ENCODE measurements at places on chromosomes 1 and 21.
A peak's percentile ranks its signal among the peaks of the same experiment; 100 is the strongest.

DNA sequence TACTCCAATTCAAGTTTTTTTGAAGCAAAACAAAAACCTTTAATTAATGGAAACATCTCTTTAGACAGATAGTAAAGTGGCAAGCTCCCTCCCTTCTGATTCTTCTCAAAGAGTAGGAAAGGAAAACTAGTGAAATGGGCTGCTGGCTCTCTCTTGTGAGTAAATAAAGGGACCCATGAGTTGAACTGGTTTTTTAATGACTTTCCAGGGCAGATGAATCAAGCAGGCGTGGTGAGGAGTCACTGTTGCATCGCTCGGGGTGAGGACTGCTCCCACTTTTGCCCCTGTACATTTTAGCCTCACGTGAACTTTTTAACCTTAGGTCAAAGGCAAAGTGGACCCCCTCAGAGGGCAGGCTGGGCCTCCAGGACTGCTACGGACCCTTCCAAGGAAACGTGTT, 64.8 kb downstream of the ABCA4 start:
- DNase-seq = no peak

GRCh38 chr21:31326522-31327242, 17.4 kb downstream of the TIAM1 start:
- no peak for DNase-seq

DNA sequence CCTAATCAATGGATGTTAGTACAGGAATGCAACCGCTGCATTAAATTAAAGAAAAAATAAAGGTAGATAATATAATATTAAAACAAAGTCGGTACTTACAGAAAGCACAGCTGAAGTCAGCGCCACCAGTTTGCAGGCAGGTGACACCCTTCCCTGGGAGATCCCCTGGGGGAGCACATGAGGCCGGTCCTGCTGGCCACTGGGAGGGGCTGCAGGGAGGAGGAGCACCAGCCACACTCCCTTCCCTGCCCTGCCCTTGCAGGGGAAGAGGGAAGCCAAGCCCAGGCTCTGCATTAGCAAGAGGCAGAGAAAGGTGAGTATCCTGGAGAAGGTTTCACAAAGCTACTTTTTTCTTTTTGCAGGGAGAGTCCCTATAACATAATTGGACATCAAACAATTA, 507.0 kb downstream of the AJAP1 start:
- no peak for DNase-seq

- no peak for DNase-seq
These were observed 31.0 kb downstream of the NCAM2 start for GRCh38 chr21:21029164-21029563.

DNA sequence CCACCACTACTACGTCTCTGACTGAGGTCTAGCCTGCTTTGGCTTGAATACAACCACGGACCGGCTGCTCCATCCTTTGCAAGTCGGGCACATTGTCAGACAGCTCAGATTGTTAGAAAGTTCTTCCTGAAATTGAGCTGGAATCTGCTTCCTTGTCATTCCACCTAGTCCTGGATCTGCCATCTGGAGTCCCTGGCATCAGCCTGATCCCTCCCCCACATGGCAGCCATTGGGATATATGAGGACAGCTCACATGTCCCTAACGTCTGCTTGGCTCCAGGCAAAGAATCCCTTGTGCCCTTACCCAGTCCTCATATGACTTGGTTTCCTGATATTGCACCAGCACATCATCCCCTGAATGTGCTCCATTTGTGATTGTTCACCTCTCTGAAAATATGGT, 56.3 kb upstream of the SYT6 start:
- DNase-seq = no peak

GRCh38 chr1:1438531-1439381, 3.3 kb downstream of the VWA1 start:
- no peak for DNase-seq

DNA sequence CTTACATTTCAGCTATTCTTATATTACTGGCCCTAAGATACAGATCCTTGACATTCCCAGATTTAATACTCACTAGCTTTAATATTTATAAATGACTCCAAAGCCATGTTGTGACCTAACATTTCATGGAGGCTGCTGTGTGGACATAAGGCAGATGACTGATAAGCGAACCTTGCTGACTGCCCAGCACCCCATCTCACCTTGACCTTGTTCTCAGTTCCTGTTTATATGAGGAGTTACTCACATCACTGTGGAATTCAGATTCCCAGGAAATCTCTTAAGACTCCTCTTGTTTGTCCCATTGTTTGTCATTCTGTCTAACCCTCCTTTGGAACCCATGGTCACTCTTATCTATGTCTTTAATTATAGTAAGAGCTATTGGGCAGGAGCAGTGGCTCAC, 21.9 kb downstream of the RAB3B start:
- DNase-seq = no peak

DNA sequence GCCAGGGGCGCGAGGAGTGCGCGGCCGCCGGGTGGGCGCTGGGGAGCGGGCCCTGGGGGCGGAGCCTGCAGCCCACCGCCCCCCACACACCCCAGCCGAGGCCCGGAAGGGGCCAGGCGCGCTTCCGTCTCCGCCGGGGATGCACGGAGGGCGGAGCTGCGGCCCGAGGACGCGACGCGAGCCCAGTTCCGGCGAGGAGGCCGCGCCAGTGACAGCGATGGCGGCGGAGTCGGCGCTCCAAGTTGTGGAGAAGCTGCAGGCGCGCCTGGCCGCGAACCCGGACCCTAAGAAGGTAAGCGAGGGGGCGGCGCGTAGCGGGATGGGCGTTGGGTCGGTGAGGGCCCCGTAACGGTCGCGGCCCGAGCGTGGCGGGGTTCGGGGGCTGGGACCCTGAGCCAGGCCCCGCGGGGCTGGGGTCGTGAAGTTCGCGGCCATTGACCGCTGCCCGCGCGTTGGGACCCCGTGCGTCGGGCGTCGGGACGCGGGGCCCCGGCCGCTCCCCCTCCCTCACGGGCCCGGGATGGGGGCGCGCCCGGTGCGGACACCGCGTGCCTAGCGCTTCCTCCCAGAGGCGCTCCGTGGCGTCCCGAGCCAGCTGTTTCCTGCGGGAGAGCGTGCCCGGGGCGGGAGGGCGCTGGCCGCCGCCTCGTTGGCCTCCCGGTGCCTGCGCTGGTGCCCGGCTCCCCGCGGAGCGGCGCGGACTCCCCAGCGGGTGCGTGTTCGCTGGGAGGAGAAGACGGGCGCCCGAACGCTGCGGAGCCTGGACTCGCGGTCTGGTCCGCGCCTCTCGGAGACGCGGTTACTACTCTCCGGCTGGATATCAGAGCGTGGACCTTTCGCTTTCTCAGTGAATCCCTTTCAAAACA, at the start of gene ELOA:
ELOA (plus strand) TSS at position 185 of the 866 bp plus-strand sequence; CDS start at position 218, 33 bp downstream.
- DNase-seq = no peak

DNA sequence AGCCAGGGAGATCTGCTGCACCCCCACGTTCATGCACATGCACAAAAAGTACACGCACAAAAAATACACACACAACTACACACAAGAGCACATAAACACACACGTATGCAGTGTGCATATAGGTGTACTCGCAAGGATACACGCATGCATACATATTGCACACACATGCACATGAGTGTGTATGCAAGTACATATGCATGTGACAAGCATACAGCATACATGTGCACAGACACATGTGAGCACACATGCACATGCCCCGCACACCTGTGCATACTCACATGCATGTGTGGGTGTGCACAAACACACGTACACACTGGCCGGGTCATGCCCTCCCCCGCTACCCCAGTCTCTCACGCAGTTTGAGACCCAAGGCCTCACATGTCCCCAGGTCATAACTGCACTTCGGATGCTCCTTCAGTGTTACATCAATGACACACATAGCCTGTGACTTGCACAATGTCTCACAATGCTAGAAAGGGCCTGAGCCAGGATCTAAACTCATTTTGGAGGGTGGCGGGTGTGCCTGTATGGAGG, 52.6 kb downstream of the FOXO6 start:
- DNase-seq = no peak

DNA sequence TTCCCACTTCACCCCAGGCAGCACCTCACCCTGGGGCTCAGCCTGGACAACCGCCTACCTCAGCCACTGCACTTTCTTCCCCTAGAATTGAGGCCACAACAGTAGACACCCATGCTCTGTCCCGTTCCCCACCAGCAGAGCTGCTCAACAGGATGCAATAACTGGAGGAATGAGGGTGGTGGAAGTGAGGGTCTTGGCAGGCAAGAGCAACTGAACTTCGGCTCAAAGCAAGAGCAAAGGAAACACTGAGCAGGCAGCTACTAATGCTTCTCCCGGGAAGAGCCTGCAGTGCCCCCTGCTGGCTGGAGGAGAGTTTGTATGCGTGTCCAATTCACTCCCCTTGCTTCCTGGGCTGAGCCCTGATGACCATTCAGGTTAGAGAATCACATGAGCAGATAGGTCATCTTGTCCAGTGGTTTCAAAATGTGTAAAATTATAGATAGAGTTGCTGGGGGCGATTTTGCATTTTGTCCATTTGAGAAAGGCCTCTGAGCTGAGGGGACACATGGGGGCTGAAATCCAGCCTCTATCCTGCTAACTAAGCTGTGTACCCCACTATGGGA, 13.9 kb downstream of the NT5C1A start:
- no peak for DNase-seq

- no peak for DNase-seq
These were observed 24.8 kb downstream of the ADGRB2 start for GRCh38 chr1:31739346-31739745.

DNA sequence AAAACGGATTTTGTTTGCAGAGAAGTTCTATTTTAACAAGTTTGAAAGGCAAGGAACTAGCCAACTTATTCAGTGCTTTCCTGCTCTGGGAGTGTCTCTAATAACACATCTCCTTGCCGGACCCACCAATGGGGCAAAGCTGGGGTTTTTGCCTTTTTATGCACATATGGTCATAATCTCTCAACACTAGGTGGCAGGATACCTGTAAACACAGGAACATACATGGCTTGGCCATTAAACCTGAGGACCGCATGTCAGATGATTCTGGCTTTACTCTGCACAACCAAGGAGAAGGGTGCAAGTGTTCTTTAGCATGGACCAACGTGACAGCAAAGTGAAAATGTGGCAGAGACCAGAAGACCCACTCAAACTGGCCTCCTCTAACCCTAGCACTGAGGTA, 4.9 kb downstream of the TMEM9 start:
- DNase-seq = no peak

DNA sequence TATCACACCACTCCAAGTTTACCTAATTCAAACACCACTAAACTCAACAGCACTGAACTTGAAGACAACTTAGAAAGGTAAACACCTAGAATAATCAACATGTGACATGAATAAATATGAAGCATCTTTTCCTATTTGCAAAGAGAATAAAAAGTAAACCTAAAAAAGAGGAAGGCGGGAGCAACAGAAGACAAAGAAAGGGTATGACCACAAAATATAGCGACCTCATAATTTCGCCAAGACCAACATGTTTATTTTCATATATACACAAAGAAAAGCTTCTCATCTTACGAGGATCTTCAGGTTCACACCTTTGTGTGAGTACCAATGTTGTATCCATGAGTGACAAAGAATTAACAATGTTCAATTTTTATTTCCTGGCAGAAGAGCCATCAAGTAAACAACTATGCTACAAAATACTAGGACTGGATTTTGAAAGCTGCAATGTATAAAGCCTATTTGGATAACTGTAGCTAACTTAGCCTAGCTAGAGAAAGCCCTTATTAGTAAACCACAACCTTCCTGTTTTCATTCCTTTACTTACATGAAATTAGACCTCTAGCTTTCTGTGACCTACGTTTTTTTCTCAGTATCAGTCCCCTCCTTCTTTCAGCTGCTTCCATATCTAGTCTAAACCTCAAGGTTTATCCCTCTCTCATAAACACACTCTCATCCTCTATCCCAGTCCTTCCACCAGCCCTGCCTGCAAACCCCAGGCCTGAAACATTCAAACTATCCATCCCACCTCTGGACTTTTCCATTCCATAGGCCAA, 21.3 kb upstream of the PHTF1 start:
- no peak for DNase-seq

DNA sequence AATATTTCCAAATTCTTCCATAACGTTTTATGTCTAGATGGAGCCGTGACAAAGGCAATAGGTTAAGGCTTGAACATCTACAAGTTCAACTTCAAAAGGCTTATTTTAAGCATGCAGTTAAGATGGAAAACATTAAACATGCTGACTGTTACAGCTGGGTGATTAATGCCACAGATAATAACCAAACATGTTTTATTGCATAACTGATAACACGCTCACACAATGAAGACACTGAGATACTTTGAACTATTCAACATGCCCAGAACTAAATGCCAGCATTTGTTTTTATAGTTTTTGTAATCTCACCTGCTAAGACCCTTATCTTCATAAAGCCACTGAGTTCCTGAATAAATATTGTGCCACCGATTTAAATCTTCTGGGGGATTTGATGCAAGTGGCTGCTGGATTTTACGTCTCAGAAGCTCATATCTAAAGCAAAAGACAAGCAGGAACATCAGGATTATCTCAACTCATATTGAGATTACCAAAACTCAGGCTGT, 310.4 kb downstream of the KCTD3 start:
- DNase-seq = no peak

- peak; percentile 71 for DNase-seq
These were observed 76.2 kb downstream of the MDM4 start for GRCh38 chr1:204592246-204592948.

DNA sequence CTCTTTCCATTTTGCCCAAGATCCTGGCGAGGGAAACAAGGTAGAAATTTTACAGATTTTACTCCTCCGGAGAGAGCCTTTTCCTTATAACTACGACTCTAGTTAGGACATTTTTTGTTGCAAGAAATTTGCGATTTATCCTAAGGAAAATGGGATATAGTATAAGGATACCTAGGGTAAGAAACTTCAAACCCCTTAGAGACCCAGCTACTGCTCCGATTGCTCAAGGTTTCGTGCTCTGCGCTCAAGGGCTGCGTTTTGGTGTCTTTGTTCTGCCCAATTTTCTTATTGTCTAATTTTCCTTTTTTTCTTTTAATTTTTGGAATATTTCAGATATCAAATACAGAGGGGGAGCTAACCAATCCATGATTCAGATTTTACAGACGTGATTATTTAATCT, 1.5 kb downstream of the TTC3 start:
- DNase-seq = no peak

DNA sequence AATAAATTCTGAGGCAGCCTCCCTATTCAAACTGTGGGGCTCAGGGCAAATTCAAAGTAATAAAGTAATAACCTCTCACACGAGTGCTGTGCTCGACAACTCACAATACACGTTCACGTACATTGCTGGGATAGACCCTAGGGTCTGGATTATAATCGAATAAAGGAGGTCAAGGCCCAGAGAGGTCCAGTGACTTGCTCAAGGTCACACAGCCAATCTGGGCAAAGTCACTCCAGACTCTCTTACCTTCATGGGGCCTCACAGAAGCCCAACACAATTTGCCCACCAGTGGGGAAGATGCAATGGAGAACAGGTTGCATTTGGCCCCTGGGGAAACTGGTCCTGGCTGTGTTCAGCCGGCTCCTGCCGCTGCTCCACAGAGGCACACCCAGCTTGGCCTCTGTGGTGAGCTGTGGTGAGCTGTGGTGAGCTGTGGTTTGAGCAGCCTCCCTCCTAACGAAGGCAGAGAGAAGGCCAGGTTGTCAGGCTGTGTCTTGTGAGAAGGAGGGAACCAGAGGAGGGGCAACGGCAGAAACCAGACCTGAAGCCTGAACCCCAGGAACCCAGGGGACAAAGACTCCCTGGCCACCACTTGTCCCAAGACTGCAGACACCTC, 35.1 kb downstream of the NUAK2 start:
- no peak for DNase-seq

GRCh38 chr1:248897412-248898337, 8.4 kb upstream of the PGBD2 start:
- DNase-seq = no peak
